Suppressor macrophage treated with lipopolysaccharide for 4 hours (primary cell): ENCODE measurements at places on chromosomes 13 and 19.
A peak's percentile ranks its signal among the peaks of the same experiment; 100 is the strongest.

DNA sequence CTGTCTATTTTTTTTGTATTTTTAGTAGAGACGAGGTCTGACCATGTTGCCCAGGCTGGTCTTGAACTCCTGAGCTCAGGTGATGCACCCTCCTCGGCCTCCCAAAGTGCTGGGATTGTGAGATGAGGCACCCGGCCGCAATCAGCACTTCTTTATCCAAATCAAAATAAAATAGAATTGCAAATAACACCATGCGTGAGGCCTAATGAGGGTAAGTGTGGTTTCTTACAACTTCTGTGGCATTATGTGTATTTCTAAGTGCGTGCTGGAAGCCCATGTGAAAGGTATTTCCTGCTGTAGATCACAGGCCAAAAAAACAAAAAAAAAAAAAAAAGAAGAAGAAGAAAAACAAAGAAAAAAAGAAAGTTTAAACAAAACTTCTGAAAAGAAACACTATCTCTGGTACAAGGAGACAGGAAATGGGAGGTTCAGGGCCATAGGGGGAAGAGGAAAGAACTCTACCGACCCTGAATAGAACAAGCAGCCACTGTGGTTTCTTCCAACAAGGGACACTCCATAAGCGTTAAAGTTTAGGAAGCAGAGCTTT, 3.0 kb upstream of the GRAMD1A start:
- DNase-seq: no peak

GRCh38 chr13:21542563-21542962, 61.4 kb downstream of the MICU2 start:
- no peak for DNase-seq

DNA sequence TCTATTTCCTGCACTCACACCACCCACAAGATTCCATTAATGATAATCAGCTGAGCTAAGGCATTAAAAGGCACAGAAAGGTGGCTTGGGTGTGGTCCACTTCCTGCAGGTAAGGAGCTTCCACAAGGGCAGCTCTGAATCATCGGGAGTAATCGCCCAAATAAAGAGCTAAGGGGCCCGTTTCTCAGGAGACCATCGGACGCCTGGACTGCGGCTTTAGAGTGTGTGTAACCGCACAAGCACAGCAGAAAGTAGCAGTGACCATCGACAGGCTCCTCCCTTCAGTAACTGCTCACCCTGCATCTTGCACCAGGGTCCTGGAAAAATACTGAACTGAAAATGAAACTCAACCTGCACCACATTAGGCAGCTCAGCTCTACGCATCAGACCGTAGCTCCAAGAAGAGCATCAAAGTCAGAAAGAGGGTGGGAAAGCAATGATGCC, 6.0 kb downstream of the STK24 start:
- peak; percentile 73 for DNase-seq

DNA sequence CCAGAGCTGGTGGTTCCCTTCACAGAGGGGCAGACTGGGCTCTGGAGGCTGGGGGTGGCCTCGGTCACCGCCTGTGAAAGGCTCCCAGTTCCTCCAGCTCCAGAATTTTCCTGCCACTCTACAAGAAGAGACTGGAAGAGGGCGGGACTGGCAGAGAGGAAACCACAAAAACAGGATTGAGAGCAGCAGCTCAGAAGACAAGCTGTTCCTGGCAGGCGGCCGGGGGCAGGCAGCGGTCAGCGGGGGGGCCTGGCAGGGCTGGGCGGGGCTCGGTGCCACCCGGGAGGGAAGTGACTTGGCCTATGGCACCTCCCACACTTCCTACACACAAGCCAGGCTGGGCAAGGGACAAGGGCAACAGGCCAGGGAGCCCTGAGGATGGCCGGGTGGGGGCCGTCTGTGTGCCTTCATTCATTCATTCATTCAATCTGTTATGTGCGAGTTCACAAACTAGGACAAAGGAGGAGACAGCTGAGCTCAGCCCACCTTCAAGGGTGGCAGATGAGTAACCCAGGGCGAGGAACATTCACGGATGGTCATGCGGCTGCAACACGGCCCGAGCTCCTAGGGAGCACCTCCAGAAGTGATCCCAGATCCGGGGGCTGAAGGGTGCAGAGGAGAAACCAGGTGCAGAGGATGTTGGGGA, 16.9 kb upstream of the BTBD2 start:
- peak; percentile 92 for DNase-seq

DNA sequence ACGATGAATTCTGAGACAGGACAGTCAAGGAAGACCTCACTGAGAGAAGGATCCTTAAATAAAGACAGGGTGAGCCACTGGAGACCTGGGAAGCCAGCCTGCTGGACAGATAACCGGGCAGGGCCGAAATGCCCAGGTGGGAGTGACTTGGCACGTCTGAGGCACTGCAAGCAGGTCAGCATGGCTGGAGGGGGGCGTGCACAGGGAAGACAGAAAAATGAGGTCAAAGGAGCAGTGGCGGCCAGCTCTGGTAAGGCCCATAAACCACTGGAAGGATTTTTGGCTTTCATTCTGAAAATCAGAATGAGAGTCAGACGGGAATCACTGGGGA, 5.8 kb upstream of the ATP1A3 start:
- no peak for DNase-seq

GRCh38 chr19:32287811-32288227, 57.6 kb upstream of the ZNF507 start:
- peak; percentile 33 for DNase-seq

DNA sequence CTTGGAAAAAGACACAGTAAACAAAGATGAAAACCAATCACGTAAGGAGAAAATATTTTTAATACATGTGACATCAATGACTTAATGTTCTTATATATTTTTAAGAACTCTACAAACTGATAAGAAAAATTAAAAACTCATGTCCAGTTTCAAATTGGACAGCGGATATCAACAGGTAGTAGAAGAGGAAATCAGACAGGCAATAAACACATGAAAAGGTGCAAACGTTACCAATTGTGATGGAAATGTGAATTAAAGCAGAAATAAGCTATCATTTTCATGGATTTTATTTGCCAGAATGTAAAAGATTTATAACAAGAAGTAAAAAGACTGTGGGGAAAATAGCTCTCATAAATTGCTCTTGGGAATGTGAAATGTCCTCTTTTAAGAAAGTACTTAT, 382.3 kb downstream of the DLEU7 start:
- no peak for DNase-seq

GRCh38 chr19:39826311-39826945, 7.5 kb downstream of the DYRK1B start:
- DNase-seq: no peak

DNA sequence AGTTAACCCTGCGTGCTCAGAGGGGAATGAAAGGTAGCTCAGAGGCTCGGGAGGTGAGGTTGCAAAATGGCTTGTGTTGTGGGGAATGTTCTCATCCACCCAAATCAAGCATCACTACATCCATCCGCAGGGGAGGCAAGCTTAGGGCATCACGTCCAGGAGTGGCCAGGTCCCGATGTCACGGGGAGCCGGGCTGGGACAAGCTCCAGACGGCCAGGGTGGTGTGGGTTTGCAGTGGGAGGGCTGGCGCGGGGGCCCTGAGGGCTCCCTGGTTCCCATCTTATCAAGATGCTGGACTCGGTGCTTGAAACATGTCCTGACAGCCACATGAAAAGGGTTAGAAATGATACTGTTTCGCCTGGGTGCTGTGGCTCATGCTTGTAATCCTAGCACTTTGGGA, 25.8 kb downstream of the EPN1 start:
- DNase-seq: no peak

DNA sequence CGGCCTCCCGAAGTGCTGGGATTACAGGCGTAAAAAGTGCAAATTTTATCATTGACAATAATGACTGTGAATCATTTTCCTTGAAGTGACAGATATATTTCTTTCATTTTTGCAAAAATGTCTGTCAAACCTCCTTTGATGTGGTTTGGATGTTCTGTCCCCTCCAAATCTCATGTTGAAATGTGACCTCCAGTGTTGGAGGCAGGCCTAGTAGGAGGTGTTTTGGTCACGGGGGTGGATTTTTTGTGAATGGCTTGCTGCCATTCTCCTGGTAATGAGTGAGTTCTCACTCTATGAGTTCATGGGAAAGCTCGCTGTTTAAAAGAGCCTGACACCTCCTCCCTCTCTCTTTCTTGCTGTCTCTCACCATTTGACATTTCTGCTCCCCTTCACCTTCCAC, 5.5 kb upstream of the SLC1A6 start:
- no peak for DNase-seq

- DNase-seq: no peak
Observed at GRCh38 chr13:20363172-20363571, 131.1 kb upstream of the GJB6 start.

DNA sequence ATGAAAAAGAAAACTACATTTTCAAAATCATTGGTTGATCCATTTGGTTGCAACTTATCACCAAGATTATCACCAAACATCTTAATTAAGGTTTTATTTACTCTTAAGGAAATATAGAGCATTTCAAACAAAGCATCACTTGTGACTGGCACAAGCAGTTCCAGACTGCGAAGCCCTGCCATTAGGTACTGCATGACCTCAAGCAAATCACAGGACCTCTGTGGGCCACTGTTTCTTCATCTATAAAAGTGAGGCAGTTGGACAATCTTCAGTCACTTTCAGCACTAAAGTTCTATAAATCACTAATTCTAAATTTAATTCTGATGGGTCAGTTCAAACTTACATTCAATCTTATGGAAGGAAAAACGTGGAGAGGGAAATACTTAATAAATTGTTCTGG, 2.0 kb downstream of the ELF1 start:
- peak; percentile 70 for DNase-seq

DNA sequence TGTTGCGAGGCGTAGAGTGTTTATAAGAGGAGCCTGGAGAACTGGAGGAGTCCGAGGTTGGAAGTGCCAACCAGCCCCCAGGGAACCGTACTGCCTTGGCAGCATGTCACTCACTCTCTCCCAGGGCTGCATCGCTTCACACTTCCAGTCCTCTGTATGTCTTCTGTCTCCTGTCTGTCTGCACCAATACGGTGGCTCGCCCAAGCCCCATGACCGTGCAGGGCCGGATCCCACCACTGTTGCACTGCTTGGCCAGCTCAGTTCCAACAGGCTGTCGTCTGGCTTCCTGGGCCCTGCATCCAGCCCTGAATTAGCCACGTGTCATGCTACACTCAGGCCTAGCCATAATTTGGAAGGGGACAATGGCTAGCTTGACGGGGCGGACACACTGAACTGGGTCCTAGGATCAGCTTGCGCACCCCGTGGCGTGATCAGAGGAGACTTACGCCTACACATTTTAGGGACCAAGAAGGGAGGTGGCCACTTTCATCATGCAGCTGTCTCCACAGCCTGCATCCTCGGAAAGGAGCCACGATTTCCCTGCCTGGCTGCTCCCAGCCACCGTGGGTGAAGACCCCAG, 147.1 kb downstream of the URI1 start:
- DNase-seq: no peak

DNA sequence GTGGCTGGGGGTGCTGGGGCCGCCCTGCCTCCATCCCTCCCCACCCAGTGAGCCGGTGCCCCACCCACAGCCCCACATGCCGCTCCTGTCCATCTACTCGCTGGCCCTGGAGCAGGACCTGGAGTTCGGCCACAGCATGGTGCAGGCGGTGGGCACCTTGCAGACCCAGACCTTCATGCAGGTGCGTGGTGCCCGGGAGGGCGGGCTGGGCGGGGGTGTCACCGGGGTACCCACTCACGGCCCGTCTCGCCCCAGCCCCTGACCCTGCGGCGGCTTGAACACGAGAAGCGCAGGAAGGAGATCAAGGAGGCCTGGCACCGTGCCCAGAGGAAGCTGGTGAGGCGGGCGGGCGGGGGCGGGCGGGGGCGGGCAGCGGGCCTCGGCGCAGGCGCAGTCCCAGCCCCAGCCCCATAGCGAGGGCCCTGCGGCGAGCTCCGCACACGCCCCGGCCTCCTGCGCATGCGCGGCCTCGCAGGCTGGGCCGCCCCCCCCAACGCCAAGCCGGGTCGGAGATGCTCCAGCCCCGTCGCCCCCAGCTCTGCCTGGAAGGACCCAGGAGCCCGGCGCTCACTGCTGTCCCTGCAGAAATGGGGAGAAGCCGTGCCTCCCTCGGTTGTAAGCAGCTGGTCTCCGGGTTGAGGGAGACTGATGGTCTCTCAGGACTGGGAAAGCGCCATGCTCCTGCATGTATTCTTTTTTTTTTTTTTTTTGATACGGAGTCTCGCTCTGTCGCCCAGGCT, 7.7 kb downstream of the ARHGAP45 start:
- DNase-seq: peak; percentile 86

GRCh38 chr19:7983286-7983950, 22.0 kb downstream of the ELAVL1 start:
- DNase-seq: no peak

GRCh38 chr13:89066868-89067466, 1395.8 kb downstream of the SLITRK5 start:
- peak; percentile 68 for DNase-seq

- DNase-seq: no peak
Observed at GRCh38 chr13:91123456-91124127, 223.9 kb upstream of the MIR17HG start.

DNA sequence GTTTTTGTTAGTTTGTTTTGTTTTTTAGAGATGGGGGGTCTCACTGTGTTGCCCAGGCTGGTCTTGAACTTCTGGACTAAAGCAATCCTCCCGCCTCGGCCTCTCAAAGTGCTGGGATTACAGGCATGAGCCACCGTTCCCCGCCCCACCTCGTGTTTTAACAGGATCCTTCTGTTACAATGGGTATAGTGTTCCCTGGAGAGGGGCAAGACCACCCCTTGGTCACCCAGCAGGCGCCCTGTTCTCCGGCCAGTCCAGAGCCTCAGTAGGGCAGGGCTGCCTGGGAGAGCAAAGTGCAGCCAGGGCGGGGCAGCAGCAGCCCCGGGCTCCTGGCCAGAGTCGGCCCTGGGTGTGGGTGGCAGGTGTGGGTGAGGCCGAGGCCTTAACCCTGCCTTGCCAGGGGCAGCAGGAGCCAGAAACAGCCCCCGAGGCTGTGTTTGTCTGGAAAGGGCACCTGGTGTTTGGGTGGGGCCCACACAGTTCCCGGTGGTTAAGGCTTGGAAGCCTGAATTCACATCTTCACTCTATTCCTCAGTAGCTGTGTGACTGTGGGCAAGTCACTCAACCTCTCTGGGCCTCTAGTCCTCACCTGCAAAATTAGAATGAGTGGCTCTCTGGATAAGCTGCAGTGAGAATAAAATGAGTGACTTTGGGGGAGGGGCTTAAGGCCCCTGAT, 7.2 kb downstream of the VASP start:
- DNase-seq: no peak

GRCh38 chr19:50449236-50449899, 16.7 kb downstream of the MYBPC2 start:
- DNase-seq: no peak

DNA sequence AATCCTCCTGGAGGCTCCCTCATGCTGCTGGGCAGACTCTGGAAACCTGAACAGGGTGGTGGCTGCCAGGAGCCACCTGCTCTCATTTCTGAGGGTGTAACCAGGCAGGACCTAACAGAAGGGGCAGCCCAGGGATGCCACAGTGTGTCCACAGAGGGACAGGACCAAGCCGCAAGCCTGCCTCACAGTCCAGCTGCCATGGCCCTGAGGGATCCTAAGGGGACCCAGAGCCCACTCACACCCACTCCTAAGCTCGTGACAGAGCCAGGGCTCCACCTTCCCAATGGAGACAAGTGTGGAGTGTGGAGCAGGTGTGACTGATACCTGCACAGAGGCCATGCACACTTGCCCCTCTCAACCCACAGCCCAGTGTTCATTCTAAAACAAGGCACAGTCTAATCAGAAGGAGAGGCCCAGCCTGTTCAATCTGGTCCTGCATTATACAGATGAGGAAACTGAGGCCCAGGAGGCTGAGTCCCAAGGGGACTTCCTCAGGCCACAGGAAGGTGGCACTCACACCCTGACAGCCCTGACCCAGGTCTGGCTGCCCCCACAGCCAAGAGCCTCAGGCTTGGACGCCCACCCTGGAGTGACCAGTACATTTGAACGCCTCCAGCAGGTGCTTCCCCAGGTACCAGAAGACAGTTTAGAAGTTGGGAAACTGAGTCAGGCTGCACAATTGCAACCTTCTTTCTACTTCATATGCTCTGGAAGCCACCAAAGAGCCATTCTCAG, 220.1 kb downstream of the TUBA3C start:
- DNase-seq: no peak
